GM06990 (cell line): ENCODE measurements at places on chromosomes 2 and 18.

- no peak for DNase-seq
Measured at GRCh38 chr2:162795312-162795711, 43.3 kb downstream of the KCNH7 start.

DNA sequence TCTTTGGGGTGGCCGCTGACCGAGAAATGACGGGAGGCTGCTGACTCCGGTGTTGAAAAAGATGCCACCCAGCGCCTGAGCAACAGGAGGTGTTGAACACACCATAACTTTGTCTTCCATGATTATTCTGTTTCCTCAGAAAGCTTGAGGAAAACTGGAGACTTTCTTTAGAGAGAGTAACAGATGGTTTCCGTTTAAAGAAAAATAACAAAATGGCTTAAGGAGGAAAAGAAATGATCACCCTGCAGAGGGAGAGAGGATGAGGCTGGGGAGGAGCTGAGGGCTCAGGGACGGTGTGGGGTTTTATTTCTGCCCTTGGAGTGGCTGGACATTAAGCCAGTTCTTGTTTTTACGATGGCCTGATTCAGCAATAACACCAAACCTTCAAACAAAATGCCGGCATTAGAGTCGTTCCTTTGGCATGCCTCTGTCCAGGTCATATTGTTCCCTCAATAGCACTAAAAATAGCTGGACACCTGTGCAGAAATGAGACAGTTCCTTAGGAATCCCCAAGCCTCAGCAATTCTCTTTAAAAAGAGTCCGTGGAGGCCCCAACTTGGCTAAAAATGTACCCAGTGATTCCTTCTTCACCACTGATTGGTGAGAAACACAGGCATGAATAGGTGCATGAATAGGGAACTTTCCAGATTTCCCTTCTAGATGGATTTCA lies 182.4 kb downstream of the ALPK2 start:
- DNase-seq = no peak

DNA sequence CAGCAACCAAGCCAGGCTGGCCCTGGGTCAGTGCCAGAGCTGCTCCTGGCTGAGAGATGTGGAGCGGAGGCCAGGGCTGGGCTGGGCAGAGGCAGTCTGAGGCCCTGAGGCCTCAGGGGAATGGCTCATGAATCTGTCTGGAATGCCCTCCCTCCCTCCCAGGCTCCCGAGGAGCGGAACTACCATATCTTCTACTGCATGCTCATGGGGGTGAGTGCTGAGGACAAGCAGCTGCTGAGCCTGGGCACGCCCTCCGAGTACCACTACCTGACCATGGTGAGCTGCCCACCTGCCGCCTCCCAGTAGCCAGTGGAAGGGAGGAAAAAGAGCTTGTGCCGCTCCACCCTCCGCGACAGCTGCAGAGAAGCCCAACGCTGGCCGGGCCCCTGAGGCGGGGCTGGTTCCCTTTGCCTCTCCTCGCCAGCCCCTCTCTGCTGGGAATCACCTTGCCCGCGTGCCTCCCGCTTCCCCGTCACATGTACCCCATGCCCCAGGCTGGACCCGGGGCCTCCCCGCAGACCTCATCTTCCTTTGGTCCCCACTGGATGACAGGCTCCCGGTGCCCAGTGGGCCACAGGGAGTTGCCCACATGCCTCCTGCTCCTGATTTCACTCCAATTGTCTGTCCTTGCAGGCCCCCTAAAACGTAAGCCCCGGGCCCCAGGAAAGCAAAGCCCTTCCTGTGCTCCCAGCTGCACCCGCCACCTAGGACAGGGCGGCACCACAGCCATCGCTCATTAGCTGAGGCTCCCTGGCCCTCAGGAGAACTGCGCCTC lies 41.1 kb downstream of the MYO7B start:
- DNase-seq = no peak

DNA sequence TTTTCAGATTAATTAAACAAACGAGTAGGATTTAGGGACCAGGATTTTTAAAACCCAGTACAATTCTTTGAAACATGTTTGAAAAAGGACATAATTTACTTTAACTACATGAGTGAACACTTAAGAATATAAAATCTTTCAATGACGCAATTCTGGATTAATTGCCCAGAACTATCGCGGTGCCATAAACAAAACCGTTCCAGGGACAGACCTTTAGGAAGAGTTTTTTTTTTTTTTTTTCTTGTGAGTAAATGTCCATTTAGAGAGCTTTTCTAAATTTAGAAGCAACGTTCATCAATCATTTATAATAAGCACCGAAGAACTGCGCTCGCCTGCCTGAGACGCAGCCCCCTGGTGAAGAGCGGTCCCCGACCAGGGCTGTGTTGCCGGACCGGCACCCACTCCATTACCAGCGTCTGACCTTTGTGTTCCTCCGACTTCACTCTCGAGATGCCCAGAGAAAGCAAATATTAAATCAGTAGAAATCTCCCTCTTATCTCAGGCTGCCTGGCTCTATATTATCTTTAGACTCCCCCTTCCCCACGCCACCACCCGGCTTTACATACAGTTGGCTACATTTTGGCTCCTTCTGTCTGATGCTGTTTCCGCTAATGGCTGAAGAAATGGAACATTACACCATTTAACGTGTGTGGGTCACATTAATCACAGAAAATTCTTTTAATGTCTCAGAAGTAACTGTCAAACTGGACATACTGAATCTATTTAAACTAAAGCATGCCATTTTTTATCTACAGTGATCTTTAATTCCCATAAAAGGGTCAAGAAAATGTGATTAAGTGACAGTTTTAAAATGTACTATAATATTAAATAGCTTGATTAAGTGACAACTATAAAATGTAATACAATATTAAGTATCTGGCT lies 364.0 kb upstream of the MEIS1 start:
- DNase-seq = no peak

DNA sequence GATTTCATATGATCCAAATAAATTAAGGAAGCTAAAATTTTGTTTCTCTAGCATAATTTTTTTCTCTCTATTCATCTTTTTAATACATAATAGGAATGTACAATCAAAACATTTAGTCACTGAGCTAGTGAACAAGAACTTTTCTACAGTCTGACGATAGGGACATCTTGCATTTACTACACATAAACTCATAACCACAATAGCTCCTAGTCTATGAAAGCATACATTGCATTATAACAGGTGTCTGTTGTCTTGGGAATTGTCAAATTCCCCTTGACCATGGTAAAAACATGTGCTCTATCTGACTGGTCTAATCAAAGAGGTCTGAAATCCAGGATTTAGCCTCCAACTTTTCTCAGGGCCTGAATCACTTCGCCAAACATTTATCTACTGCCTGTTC lies 144.8 kb downstream of the FAM124B start:
- DNase-seq = no peak

GRCh38 chr2:189142893-189143759 lies 36.4 kb downstream of the COL5A2 start:
- peak; percentile 4 for DNase-seq

DNA sequence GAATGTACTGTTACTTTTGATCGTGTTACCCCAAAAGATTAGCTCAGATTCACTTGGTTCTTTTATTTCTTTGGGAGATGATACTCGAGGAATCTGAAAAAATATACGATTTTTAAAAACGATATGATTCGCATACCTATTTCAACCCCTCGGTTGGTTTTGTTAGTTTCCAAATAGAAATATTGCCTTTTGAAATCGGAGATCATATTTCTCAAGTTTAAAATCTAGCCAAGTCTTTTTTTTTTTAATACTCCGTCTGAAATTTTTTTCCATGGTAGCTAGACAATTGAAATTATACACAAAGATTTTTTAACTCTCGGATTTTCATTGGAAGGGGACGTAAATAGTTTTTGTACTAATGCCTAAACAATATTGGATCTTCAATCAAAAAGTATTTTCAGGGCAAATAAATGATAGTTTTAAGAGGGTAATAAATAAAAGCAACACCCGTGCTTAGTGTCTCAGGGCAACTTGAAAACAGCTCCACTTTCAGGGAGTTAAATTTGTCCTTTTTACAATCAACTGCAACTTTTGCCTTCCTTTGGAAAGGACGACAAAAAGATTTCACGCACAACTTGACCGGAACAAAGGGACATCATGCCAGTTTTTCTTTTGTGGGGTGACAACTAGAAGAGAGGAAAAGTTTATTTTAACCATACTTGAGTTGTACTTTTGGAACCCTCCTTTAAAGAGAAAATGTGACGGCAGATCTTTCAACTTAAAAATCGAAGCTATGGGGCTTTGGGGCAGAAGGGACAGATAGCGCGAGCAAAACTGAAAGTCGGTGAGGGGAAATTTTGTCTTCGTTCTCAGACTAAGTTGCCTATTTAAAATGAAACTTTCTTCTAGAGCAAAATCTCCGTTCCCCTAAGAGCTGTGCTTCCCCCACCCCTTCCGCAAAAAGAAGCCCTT lies 5.8 kb upstream of the ONECUT2 start:
- no peak for DNase-seq

GRCh38 chr2:156158808-156159207 lies 173.7 kb downstream of the NR4A2 start:
- DNase-seq = no peak

DNA sequence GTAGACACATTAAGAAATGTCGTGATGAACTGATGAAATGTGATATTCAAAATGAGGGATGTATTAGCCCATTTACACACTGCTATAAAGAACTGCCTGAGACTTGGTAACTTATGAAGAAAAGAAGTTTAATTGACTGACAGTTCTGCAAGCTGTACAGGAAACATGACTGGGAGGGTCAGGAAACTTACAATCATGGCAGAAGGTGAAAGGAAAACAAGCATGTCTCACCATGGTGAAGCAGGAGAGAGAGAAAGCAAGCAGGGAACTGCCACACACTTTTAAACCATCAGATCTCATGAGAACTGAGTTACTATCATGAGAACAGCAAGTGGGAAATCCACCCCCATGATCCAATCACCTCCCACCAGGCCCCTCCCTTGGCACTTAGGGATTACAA lies 1010.8 kb upstream of the CELF4 start:
- no peak for DNase-seq

DNA sequence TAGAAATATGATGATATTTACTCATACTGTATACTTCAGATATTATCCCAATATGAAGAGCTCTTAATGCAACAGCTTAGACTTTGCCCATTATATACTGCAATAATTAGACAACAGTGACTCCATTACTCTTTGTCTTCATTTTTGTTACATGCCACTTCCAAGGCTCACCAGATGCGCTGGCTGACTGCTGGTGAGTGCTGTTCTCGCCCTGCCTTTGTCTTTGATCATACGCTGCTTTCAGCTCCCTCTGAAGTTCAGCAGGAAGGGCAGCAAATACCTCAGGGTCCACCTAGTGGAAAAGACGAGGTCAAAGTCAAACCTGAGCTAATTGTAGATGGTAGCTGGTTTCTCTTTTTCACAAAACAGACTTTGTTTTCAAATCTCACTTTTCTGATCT lies 66.3 kb downstream of the EIF5B start:
- DNase-seq = no peak

DNA sequence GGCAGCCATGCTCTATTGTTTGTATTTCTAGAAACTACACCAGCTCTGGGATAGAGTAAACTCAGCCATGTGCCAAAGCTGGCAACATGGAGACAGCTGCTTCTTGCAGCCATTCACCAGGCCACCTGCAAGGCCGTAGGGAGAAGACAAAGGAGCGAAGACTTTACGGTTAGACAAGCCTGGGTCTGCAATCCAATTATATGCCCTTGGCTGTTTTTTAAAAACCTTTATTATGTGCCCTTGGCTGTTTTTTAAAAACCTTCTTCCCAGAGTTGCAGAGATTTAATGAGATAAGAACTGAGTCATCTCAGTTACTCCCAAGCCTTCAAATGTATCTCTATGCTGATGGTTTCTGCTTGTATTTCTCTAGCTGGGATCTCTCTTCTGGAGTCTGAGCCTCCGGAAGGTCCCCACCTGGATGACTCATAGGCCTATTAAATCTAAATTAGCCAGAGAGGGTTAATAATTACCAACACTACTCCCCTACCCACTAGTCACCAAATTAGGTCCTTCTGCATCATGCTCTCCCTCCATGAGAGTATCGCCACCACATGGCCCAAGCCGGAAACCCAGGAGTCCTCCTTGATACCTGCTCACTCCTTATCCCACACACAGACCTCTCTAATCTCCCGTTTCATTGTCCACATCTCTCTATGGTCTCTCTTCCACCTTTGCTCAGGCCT lies 17.5 kb upstream of the DPP4 start:
- no peak for DNase-seq

DNA sequence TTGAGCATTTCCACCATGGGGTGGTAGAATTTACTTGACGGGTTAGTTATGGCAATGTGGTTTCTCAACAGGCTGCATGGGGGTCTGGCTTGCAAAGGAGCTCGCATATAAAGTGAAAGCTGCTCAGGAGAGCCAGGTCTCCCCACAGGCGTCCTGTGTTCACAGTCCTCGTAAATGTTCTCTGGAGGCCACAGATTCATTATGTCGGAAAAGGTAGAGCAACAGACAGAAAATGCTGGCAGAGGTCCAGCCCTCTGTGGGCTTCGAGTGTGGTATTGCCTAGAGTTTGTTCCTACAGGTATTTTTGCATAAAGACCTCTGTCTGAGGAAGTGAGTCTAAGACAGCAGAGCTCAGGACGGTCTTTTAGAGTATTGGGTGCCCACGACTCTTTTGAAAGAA lies 96.4 kb downstream of the CDCA7 start:
- no peak for DNase-seq

- no peak for DNase-seq
Measured at GRCh38 chr18:48037481-48038271, 107.2 kb upstream of the SMAD2 start.

DNA sequence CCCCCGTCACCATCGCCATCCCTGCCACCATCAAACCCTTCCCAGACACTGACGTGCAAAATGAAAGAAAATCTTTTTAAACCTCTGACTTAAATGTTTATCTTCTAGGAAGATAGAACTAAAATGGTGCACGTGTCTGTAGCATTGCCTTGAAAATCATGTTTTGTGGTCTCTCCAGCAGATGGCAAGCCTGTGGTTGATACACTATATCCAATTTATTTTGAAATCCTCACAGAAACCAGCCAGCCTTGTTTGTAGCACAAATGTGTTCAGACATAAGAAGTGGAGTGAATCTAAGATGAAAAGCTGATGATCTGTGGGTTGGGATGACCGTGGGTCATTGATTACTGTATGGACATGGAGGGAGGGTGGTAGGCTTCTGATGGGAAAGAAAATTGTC lies 436.2 kb upstream of the SMIM21 start:
- DNase-seq = no peak

DNA sequence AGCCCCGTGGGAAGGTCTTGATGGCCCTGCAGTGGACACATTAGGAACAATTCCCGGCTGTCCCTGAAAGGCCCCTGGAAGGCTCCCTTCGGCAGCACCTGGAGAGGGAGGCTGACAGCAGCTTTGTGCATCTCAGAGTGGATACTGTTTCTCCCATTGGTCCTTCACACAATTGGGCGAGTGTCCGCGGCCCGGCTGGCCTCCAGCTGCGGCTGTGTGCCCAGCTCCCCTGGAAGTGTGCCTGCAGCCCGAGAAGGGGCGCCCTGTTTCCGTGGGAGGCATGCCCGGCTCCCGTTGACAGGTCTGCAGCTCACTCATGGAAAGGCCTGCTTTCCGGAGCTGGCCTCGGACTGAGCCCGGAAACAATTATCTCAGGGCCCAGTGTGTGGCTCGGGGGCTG lies 103.7 kb downstream of the LPIN1 start:
- DNase-seq = no peak
